ENCODE measurements at places on chromosomes 12 and 14.

- no peak for DNase-seq
Observed at GRCh38 chr14:65434216-65434850, 21.8 kb downstream of the FUT8 start.

DNA sequence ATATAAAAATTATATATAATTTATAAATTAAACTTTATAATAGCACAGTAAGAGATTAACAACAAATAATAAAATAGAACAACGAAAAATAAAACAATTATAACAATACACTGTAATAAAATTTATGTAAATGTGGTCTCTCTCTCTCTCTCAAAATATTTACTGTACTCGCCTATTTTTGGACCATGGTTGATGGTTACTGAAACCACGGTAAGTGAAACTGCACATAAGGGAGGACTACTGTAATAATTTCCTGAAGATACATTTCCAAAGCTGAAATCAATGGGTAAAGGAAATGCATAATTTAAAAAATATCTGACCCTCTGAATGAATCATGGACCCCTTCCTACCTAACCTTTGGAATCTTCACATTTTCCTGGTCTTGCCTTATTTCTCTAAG, 48.9 kb downstream of the NTN4 start:
- DNase-seq: no peak

- DNase-seq: no peak
Observed at GRCh38 chr14:104657101-104657524, 32.3 kb upstream of the INF2 start.

DNA sequence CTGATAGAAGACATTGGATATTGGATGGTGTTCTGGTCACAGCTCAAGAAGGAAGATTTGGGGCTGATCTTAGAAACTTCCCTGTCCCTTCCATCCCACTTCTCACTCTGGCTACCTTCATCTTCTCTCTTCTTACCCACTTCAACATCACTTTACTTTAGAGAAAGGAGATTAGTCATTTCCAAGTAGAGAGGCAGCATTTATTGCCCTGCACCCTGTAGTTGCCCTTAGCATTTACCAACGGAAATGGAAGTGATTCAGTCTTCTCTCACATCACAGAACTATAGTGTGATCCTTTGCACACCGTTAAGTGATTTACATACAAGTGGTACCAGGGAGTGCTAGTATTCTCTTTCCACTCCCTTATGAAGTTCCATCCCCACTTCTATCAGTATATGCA, 52.4 kb downstream of the PHLDA1 start:
- DNase-seq: no peak

- no peak for DNase-seq
Observed at GRCh38 chr12:92955997-92956663, 27.0 kb upstream of the EEA1 start.

DNA sequence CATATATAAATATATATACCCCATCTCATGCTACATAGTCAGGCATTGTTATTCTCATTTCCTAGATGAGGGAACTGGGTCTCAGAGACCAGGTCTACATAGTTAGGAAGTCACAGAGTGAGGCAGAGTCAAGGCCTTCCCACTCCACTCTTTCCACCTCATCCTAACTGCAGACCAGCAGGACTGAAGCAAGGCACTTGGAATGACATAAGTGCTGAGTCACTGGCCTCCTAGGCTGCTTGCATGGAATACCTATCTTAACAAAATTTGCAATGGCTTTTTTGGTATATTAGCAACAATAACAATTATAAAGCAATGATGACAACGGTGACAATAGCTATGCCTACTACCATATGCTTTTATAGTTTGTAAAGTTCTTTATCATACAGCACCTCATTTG, 5.4 kb upstream of the ANO4 start:
- no peak for DNase-seq

- no peak for DNase-seq
Observed at GRCh38 chr12:7016958-7017571, 1.2 kb downstream of the LPCAT3 start.

DNA sequence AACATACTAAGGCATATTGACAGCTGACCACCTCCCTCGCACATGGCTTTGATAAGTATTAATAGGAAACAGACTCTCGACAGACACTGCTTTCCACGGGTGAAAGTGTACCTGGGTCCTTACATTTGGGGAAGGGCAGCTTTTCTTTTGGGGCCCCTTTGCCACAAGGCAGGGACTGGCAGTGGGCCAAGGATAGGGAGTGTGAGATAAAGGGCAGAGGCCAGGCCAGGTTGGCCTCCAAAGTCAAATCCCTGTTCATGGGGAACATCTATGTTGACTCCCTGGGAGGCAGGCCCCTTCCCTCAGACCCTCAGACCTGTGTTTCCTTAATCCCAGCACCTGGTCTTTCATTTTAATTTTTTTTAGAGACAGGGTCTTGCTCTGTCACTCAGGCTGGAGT, 19.4 kb upstream of the FBXO21 start:
- DNase-seq: no peak

- DNase-seq: no peak
Observed at GRCh38 chr12:25269701-25270100, 19.0 kb upstream of the KRAS start.

DNA sequence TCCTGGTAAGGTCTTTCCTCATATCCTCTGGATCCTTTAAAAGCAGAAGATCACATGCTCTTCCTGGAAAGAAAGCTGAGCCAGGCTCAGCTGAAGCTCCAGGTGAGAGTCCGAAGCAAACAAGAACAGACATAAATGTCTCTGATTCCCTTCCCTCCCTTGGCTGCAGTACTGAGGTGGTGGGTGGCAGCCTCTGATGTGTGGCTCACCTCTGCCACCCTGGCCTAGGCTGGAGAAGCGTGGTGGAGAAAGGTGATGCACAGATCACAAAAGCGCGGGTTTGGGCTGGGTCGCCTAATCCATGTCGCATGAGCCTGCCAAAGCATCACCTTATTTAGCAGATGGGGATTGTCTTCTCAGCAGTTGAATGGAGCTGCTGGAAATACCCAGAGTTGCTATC, 2.8 kb upstream of the KRT76 start:
- DNase-seq: no peak

DNA sequence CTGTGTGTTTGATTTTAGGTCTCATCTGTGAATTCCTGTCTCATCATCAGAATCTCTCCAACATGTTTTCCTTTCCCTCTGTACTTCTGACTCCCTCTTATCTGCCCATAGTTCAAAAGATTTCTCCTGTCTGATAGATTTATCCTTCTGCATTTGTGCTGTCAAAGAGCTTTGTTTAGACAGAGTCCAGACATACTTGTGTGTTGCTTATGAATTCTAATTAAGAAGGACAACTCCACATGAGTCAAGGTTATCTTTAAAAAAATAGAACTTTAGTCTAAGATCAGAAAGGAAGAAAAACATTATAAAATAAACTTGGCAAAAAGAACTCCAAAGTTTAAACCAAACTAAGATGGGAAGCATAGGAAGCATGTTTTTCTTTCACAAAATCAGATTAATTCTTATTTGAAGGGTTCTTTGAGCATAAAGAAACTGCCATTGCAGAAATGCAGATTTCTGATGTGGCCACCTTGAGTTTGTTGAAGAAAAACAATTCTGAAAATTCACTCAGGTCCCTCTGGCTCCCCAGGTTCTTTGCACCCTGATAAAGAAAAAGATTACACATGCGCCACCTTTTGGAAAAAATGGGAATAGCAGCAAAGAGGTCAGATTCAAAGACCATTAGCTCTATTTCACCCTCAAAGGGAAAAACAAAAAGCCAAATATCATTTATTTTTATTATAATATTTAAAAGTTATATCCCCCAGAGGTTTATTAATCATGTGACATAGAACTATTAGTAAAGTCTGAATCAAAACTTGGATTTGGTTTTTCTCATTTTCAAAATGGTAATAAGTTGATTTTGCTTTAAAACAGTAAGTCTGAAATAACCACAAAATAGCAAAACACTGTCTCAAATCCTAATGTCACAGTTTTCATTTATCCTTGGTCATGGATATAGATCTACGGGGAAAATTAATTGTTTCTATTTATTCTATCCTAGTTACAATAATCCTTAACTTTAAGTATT, 143.7 kb upstream of the DCN start:
- DNase-seq: peak; percentile 1

DNA sequence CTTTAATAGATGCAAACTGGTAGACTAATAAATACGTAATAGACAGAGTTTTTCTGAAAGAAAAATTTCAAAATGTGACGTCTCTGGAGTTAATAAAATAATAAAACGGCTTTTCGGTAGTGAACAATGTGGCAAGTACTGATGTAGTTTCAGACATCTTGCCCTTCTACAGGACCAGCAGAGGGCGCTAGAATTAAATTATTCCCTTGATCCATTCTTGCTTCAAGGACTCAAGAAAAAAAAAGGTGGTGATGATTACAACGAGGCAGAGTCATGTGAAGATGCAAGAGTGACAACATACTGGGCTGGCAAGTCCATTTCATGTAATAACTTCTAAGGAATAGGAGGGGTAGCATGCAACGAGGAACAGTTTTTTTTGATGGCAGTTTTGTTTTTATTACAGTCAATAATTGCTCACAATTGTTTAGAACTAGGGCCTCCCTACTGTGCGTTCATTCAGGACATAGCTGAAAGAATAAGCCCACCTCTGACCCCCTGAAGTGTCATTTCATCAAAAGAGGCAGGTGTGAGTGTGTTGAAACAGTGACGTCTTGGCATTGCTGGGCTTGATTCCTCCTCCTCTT, 101.0 kb upstream of the GZMB start:
- DNase-seq: peak; percentile 77

GRCh38 chr12:104814944-104815343, 143.1 kb downstream of the SLC41A2 start:
- no peak for DNase-seq

GRCh38 chr12:77042833-77043232, 22.5 kb downstream of the E2F7 start:
- no peak for DNase-seq

DNA sequence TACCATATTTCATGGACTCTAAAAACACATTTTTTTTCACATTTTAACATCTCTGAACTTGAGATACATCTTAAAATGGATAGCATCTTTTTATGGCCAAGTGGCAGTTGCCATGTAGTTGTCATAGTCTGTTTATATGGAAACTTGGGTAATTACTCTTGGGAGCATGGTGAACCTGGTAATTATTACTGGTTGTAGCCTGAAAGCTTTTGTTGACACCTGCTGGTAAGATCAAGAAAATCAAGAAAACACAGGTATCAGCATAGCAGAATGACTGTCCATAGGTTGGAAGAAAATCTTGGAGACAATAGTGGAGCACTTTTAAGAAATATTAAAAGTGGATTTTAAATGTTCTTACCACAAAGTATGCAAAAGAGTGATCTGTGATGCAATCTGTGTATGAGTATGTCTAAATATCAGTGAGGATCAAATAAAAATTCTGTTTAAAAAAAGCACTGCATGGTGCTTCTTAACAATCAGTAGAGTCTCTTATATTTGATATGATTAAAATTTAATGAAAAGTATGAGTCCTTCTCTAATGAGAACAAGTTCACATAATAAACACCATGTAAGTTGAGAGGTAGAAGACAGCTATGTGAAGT, 44.2 kb downstream of the TTC8 start:
- no peak for DNase-seq

GRCh38 chr12:82686168-82687020, at the start of gene TMTC2:
Gene TMTC2, plus strand, starts transcription at chr12:82686906.
- peak; percentile 74 for DNase-seq

DNA sequence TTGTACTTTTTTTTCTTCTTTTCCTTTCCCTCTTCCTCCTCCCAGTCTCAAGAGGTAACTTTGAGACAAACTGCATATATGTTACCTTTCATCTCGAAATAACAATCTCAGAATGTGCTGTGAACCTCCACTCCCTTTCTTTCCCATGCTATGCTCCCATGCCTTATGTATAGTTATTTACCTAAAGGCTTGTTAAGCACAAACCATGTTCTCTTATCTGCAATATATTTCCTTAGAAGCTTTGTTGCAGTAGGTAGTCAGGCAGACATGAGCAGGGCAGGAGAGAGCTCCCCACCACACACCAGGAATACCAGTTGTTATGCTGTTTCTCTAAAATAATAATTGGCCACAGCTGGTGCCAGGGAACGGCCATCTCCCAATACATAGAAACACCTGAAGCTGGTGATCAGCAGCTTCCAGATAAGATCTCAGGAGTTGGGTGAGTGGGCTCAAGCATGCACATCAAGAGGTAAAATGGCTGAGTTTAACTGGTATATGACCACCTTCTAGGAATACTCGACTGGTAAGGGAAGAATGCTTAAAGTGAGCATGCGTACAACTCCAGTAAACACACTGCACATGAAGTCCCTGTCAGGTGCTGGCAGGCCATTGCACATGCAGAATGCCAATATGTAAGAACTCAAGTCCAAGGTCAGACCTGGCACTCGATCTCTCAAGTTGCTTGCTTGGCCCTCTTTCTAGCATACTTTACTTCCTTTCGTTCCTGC, 14.8 kb upstream of the DHRS2 start:
- DNase-seq: no peak

- DNase-seq: peak; percentile 90
Observed at GRCh38 chr12:124655698-124656516, 88.5 kb upstream of the NCOR2 start.

- no peak for DNase-seq
Observed at GRCh38 chr12:67788118-67788517, 139.6 kb downstream of the DYRK2 start.

GRCh38 chr12:77003914-77004313, 61.5 kb downstream of the E2F7 start:
- no peak for DNase-seq

DNA sequence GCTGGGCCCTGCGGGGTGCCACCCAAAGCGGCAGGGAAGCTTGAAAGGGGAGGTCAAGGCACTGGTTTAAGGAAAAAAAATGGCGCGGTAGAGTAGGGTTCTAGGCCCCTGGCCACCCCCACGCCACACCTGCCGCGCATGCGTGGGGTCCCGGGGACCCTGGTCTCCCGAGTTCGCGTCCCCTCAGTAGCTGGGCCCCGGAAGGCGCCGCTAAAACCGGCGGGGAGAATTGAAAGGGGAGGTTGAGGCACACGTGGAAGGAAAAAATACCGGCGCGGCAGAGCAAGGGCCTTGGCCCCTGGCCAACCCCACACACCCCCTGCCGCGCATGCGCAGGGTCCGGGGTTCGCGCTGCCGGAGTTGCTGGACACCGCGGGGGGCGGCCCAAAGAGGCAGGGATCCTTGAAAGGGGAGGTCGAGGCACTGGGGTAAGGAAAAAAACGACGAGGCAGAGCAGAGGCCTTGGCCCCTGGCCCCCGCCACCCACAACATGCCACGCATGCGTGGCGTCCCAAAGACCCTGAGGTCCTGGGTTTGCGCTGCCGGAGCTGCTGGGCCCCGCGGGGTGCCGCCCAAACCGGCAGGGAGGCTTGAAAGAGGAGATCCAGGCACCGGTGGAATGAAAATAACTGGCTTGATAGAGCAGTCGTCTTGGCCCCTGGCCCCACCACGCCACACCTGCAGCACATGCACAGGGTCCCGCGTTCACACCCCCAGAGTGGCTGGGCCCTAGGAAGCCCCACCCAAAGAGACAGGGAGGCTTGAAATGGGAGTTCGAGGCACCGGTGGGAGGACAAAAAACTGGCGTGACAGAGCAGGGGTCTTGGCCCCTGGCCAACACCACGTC, 314.5 kb downstream of the ALG10 start:
- no peak for DNase-seq

- DNase-seq: no peak
Observed at GRCh38 chr14:91175291-91176201, 61.7 kb downstream of the DGLUCY start.

GRCh38 chr12:95085612-95086011, 12.2 kb upstream of the NR2C1 start:
- no peak for DNase-seq

- no peak for DNase-seq
Observed at GRCh38 chr14:57818511-57818910, 47.4 kb downstream of the SLC35F4 start.
